ENCODE measurements at places on chromosomes 5 and 9.

GRCh38 chr9:96514800-96515158 is 64.8 kb downstream of the HABP4 start:
- no peak for DNase-seq

- no peak for DNase-seq
These were observed 43.6 kb downstream of the CCDC192 start for GRCh38 chr5:127746756-127747155.

DNA sequence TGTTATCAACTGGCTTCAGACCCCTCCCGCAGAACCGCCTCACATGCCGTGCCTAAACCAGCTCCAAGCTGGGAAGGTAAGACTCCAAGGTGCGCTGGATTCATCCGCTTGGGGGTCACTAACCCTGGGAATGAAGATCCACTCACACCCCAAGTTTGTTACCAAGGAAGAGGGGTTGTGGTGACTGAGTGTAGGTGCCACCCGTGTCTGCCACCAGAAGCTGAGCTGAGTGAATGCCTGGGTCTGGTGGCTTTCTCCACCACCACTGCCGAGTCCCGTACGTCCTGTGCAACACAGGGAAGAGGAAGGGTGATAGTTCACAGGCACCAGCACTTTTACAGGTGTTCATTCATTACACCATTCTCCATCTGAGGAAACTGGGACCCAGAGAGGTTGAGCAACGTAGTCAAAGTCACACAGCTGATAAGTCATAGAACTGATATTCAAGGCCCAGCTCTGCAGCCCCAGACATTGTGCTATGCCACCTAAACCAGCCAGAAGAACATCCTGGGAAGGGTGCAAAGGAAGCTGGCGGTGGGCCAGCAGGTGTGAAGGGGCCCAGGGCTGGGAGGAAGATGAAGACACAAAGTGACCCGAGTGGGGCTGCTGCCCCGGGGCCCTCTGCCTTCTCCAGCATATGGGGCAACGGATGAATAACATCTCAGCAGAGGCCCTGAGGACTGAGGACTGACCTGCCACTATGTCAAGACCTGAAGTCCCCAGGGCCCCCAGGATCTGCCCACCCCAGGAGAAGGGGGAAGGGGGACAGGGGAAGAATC is 70.9 kb upstream of the PPP1R26 start:
- no peak for DNase-seq

- no peak for DNase-seq
These were observed 101.3 kb downstream of the FBN2 start for GRCh38 chr5:128436749-128437188.

- no peak for DNase-seq
These were observed 5.8 kb upstream of the WDR55 start for GRCh38 chr5:140658870-140659269.

DNA sequence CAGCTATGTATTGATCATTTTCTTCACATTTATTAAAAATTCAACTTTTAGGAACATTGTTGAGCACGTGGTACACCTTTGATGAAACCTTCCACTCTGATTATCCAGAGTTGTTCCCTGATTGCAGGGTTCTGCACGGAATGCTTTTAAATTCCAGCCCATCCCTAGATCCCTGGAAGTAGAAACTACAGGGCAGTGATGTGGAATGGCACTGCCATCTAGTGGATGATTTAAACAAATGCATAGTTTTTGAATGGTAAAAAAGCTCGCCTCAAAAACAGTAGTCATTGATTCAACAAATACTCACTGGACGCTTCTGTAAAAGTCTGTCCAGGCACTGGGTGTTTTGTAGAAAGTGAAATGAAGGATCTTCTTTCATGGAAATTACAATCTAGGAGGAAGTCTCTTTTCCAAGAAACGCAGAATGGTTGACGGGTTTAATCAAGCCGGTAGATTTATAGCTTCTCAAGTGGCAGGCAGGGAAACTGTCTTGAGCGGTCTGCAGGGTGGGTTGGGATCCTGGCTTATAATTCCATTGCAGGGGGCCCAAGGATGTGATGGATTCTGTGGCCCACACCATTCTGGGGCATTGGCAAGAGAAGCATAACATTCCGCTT is 118.4 kb downstream of the ARHGAP26 start:
- DNase-seq, result no peak

DNA sequence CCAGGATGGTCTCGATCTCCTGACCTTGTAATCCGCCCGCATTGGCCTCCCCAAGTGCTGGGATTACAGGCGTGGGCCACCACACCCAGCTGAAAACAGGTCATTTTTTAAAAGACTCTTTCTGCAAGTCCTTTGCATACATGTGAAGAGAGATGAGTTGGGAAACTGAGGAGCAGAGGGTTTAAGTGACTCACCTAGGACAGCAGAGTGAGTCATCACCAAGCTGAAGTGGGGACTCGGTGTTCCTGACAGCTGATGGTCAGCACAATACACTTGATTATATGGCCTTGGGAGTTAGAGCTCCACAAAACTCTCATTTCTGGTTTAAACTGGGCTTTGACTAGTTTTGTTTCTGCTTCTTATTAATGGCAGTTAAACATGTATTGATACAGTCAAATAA is 38.1 kb upstream of the SSBP2 start:
- DNase-seq, result no peak

All from cortex of kidney (tissue), 1 donor.